ENCODE measurements at places on chromosomes 2 and 18.

DNA sequence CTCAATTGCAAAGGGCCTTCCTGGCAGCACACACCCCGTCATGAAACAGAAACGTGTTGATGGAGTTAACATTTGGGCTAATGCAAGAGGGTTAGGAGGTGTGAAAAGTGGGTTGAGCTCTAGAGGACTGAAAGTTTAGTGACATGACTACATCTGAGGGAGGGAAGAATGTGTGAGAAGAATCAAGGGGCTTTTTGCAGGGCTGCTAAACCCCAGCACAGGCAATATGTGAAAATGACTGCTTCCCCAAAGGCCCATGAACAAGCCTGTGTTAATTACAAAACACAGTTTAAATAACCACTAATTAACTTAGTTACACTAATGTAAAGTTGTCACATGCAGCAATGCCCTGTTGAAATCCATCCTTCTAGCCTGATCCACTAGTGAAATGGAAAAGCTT, 63.4 kb upstream of the PEX13 start:
- DNase-seq: no peak

DNA sequence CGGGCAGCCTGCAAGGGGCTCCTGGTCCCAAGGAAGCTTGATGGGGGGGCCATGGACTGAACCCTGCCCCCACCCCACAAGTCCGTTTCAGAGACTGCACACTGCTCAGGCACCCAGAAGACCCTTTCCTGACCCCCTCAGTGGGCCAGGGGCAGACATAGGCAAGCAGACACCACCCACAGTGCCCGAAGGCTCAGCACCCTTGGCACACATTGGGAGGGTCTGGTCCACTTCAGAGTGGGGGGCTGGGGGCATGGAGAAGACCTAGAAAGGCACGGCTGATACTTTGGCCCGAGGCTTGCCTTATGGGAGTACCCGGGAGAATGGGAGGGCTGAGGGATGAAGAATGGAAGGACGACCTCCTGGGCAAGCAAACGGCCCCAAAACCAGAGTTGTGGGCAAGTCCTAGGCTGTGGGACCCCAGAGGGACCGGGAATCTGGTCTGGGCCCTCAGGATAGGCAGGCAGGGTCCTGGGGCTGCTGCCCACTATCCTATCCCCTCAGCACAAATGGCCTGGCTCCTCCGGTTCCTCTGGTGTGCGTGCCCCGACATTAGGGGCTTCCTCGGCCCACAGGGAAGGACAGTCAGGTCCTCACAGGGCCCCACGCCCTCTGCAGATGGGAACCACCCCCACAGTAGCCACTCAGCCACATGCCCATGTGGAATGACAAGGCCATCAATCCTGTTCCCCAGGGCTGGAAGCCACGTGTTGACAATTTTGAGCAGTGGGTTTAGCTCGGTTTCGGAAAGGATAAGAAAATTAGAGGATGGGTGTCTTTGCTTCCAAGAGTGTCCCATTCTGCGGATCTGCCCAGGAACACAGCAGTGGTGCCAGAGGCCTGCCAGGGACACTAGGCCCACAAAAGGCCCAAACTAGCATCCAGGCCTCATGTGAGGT, 15.0 kb upstream of the GPC1 start:
- DNase-seq: peak; percentile 43

- no peak for DNase-seq
Observed at GRCh38 chr2:234994438-234995321, 42.9 kb downstream of the SH3BP4 start.

DNA sequence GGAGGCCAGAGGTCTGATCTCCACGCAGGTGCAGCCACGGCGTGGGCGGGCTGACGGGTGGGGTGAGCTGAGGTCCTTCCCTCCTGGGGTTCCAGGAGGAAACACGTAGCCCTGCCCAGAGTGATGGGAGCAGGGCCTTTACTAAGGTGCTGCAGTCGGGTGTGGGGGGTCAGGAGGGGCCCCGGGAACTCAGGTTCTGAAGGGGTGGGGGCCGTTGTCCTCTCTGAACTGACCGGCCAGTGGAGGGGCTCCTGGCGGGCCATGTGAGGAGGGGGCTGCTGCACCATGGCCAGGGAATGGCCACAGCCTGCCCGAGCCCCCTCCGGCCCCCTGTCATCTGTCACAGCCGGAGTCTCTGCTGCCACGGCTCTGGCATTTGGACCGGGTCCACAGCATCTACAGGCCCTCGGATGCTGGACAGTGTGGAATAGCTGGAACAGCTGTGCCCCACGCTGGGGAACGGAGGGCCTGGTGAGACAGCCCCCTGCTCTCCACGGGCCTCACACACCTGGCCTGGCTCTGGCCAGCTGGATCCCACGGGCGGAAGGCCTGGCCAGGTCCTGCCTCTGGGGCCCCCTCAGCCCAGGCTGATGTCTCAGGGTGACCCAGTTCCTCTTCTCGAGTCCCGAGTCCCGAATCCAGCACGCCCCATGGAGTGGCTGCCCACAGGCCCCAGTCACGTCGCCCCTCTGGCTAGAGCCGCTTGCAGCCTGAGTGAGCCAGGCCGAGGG, 145.6 kb upstream of the GPC1 start:
- DNase-seq: no peak

- no peak for DNase-seq
Observed at GRCh38 chr2:181444654-181445053, 12.5 kb upstream of the ITGA4 start.

- no peak for DNase-seq
Observed at GRCh38 chr2:239247401-239248245, 153.2 kb downstream of the HDAC4 start.

- DNase-seq: peak; percentile 56
Observed at GRCh38 chr2:95349568-95350322, 52.6 kb downstream of the KCNIP3 start.

- no peak for DNase-seq
Observed at GRCh38 chr2:238726670-238727584, 121.0 kb upstream of the TWIST2 start.
